ENCODE measurements at places on chromosomes 2 and 18.
A peak's percentile ranks its signal among the peaks of the same experiment; 100 is the strongest.

DNA sequence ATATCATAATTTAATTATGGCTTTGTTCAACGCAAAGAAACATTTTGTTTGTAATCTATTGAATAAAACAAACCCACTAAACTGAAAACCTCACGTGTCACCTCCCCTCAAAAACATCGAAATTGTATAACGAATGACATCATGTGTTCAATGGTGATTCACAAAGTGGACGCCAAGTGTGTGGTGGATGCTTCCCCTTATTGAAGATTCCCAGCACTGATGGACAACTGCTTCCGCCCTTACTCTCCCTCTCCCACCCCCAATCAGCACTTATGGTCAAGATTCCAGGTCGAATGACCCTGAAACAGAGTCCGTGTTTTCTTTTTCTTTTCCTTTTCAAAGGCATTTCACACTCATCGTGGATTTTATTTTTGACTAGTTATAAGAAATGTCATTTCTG is 383.0 kb upstream of the SMIM21 start:
- DNase-seq: no peak

DNA sequence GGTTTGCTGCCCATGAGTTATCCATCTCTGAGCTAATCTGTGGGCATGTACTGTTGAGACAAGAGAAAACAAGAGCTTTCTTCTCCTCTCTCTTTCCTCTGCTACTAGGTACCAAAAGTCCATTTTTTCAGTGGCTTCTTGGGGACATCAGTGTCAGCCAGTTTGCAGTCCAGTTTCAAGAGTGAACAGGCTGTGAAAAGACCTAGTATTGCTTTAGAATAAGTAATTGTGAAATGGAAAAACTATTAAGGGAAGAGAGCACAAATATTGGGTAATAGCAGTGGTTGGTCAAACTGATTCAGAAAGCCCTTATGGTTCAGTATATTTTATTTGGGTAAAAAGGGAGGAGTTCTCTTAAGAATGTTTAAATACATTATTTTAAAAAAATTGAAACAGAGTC is 33.0 kb upstream of the MEP1B start:
- peak; percentile 4 for DNase-seq

- no peak for DNase-seq
These were observed 24.4 kb downstream of the NMS start for GRCh38 chr2:100494712-100495111.

DNA sequence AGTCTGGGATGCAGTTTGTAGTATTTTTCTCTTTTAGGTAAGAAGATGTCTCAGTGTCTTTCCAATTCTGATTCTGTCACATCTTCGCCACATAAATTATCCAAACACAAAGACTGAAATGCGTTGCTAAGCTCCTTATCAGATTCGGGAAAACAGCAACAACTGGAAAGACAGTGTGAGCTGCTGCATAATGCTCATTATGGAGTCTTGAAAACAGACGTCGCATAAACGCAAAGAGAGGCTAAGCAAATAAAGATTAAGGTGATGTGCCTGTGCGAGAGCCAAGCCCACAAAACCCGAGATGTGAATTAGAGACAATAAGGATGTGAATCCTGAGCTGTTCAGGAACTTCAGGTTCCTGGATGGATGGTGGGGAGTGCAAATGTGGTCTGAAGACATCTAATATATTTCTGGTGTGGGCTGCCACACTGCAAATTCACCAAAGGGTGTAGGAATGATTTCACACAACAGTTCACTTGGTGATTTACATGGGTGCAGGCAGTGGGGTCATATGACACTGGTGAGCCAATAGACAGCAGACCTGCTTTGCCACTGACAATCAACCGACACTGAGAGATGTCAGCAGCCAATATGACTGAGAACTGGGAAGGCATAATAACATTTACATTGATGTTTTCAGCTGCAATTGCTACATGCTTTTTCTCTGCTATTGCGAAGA is 195.8 kb downstream of the MTX2 start:
- DNase-seq: no peak

- no peak for DNase-seq
These were observed 44.0 kb upstream of the TMEM247 start for GRCh38 chr2:46435353-46435752.

DNA sequence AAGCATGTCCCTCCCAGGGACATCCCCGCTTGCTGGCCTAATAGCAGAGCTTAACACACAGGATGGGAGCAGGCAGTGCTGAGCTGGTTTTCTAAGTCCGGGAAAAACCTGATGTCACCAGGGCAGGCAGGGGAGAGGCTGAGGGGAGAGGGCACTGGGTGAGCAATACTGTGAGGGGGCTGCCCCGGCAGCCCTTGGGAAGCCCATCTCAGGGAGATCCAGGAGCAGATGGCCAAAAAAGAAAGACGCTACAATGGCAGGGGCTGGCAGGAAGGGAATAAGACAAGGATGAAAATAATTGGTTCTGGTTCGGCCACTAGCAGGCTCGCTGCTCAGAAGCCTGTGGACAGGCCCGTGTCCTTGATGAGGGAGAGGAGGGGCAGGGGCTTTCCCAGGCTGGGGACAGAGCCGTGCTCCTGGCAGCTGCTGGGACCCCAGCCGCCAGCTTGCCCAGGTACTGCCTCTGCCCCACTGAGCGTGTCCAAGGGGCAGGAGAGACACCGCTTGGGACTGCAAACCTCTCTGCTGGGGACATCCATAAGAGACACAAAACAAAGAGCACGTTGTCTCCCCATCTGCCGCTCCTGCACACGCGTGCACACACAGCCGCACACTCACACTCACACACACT is 30.2 kb downstream of the SMAD7 start:
- DNase-seq: no peak

GRCh38 chr2:67476809-67477790 is 80.0 kb downstream of the ETAA1 start:
- no peak for DNase-seq

DNA sequence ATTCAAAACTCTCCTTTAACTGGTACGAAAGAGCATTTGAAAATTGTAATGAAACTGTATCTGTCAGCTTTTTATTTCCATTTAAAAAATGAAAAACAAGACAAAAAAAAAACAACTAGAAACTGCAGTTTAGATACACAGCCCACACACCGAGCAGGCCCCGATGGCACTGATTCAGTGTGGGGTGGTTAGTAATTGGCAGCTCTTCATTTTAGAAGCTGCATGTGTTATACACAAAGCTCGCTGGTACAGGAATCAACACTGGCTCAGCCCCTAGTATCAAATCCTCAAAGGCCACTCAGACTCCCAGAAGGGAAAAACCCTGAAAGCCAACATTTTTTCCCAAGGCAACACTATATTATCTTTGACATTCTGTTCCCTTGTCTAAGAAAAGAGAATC is 30.5 kb upstream of the RMDN2 start:
- no peak for DNase-seq

GRCh38 chr2:134253117-134253704 is 661 bp upstream of the MGAT5 start:
- DNase-seq: no peak

GRCh38 chr2:95760806-95761525 is 169.2 kb downstream of the TRIM43 start:
- peak; percentile 76 for DNase-seq

DNA sequence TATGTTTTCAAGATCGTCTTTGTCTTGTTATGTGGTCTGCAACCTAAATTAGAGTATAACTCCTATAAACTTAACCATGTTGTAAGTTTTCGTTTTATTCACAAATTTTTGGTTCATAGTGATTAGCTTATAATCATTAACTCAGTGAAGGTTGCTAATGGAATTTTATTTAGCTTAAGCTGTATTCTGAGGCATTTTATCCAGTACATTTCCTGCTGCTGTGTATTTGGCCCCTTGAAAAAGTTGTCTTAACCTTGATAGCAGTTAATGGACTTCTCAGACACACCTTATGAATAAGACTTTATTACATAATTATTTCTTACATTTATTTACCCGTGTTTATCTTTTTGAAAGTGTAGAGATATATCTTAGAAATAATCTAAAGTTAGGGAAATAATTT is 20.5 kb downstream of the VAPA start:
- DNase-seq: no peak

DNA sequence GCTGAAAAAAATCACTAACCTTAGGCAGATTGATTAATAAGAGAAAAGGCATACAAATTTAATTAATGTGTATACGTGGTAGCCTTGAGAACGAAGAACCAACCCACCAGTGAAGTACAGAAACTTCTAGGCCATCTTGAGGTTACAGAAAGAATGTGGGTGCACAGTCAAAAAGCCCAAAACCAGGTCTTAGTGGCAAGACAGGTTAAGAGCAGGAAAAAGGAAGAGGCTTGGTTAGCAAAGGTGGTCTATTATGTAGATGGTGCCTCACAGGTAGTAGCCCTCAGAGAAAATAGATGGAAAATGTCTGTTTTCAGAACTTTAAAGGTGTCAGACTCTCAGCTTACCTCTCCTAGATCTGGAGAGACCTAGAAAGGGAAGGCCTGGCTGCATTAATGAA is 22.0 kb upstream of the SLC35G4 start:
- DNase-seq: no peak

GRCh38 chr2:118309946-118310680 is 221.8 kb downstream of the INSIG2 start:
- DNase-seq: peak; percentile 6

DNA sequence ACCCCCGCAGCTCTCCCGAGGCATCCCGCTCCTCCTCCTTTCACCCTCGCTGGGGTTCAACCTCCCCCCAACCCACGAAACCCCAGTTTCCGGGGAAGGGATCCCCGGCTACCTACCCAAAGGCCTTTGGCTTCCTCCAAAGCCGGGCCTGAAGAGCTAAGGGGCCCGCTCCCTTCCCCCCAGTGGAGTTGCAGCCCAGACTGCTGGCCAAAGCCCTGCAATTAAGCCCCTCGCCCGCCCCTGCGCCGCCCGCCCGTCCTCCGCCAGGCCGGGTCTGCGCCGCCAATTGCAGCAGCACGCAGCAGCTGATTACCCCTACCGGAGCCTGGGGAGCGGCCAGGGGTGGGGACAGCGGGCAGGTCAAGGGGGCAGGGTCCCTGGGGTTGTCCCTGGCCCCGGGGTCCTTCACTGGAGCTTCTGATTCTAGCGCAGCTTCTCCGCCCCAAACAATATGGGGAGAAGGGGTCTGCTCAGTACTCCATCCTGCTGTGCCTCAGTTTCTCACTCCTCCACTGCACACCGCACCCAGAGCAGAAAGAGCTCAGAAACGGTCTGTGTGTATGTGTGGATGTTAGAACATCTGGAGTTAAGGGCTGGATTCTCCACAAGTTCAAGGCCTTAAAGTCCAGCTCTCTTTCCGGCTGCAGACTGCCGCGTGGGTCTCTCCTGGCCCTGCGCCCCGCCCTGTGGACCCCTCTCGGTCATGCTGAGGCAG is 16.9 kb downstream of the WNT10A start:
- DNase-seq: no peak

DNA sequence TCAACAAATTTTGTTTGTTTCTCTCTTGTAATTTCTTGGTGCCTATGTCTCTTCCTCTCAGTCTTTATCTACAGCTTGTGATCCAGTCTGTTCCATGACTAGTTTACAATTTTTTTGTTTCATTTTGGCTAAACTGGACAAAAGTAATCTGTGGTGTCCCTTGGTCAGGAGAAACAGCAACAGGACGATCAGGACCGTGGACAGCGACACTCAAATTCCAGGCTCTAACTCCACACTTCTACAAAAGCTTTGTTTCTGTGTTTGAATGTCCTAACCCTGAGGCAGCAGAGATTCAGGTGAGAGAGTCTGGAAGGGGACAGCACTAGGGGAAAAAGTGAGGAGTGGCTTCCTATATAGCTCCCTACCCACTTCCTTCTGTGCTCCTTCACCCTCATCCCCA is 593.3 kb upstream of the FANCL start:
- no peak for DNase-seq

DNA sequence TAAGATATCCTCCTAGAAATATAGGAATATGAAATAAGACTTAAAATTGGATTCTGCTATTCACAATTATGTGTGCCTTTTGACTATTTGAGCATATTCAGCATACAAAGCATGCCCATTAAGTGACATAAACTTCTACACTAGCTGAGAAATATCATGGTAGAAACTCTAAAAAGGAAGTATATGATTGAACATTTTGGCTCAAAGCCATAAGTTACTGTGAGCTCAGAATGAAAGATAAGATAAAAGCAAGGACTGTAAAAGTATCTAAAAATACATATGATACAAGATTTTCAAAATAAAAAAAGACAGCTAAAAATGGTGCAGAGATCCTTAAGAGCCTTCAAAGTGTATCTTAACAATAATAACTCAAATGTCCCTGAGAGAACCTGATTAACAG is 340.5 kb upstream of the SLC39A10 start:
- DNase-seq: no peak

- DNase-seq: no peak
These were observed 52.7 kb upstream of the NPAS2 start for GRCh38 chr2:100767224-100767653.

DNA sequence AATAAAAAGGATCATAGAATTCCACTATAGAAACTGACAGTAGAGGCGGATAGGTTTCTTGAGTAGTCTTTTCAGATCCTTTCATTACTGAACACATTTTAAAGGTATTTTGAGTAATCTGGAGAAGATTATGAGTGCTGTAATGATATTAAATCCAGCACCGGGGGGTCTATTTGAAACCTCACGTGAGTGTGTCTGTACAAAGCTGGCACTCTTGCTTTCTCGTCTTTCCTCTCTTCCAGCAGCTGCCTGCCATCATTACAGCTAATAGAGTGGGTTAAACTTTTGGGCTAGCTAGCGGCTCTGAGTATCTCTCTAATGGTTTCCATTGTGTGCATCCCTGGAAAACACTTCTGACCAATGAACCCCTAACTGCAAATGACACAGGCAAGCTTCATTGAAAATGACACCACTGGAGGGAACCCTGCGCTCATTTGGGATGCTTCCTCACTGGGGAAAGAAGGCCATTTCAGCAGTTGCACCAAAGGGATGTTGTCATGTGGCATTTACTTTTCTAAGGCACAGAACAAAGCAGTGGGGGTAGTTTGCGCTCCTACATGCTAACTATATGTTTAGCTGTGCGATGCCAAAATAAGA is 101.0 kb downstream of the HRH4 start:
- DNase-seq: no peak

DNA sequence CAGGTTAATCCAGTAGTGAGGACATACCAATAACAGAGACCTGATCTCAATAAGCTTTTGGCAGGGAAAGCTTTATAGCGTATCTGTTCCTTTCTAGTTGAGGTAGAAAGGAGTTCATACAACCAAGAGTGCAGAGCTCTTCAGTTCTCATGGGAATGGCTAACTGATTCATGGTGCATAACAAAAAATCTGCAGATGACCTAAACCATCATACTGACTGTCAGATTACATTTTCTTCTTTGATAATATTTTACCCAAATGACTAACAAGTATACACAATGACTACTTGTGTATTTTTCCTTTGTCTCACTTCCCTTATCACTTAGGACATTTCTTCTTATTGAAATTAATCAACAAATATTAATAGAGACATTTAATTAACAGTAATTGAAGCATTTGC is 140.0 kb upstream of the SERTAD2 start:
- no peak for DNase-seq
